ENCODE measurements at places on chromosomes 11 and 22. TPM values are rescaled to one million over a fixed set of nuclear protein-coding genes. Genes with fewer than 3 reads are reported as not detected.

The MLC1 gene
- 1.6 TPM for total RNA-seq

The MS4A7 gene
- 81.8 TPM for total RNA-seq

The PATE2 gene
- 0.35 TPM for total RNA-seq

DNA sequence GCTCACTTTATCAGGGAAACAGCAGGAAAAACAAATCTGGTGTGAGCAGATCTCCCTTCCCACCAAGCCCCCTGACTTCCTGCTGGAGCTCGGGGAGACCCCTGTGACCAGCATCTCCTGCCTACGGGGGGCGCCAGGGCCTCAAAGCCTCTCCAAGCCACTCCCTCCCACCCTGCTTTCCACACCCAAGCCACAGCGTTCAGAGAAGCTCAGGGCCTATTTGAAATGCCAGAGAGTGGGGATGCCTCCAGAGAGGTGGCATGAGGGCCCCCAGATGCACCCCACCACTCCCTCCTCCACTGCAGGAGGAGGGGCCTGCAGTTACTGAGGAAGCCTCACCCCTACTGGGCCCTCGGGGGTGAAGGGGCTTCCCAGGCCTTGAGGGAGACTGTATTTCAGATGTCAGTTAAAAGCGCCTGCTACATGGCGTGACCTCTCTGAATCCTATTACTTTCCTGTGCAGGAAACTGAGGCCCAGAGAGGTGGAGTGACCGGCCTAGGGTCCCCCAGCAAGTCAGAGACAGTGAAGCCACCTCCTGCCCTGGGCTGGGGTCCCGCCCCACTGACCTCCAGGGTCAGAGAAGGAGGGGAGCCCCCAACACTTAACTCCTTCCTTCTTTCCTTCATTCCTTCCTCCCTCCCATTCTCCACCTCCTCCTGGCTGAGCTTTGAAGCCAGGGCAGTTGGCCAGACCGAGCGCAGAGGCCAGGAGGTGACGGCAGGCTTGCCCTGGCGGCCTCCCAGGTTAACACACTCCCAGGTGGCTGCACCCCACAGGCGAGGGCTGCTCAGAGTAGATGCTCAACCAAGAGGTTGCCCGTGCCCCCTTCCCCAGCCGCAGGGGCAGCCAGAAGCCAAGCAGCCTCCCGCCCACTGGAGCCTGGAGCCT lies 6.0 kb upstream of the CDKN1C start:
- H3K27me3 ChIP-seq: no peaks in the 10 kb centered on the region
- H3K27ac ChIP-seq: no peak overlapping the region

- no peak overlapping the region for H3K4me3 ChIP-seq
- H3K27ac ChIP-seq: peak overlapping the region; percentile 66
- no peaks in the 10 kb centered on the region for H3K27me3 ChIP-seq
- H3K36me3 ChIP-seq: no peaks in the 10 kb centered on the region
- no peak for DNase-seq
- peaks cover 5% of the 10 kb centered on the region for H3K4me1 ChIP-seq
Observed at GRCh38 chr11:72411623-72412419, 22.5 kb downstream of the CLPB start.

DNA sequence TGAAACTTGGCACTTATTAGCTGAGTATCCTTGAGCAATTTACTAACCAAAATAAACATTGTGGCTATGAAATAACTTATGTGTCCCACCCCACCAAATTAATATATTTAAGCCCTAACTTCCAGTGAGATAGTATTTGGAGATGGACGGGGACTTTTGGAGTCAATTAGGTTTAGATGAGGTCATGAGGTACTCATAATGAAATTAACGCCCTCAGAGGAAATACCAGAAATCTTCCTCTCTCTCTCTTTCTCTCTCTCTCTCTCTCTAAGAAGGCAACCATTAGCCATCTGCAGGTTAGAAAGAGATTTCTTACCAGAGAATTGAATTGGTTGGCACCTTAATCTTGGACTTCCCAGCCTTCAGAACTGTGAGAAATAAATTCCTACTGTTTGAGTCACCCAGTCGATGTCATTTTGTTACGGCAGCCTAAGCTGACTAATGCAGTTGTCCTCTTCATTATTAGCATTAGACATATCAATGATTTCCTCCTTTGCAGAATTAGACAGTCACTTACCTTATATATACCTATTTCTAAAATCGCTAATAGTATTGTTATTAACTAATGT lies 1284.0 kb downstream of the FAM181B start:
- no peaks in the 10 kb centered on the region for H3K4me1 ChIP-seq
- no peak overlapping the region for H3K27ac ChIP-seq
- no peaks in the 10 kb centered on the region for H3K36me3 ChIP-seq

DNA sequence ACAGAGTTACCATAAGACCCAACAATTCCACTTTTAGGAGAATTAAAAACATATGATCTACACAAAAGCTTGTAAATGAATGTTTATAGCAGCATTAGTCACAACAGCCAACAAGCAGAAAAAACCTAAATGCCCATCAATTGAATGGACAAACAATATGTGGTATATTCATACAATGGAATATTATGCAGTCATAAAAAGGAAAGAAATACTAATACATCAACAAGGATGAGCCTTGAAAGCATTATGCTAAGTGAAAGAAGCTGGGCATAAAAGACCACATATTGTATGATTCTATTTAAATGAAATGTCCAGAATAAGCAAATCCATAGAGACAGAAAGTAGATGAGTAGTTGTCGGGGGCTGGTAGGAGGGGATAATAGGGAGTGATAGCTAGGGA lies 5.0 kb downstream of the MPZL2 start:
- no peaks in the 10 kb centered on the region for H3K27me3 ChIP-seq
- H3K36me3 ChIP-seq: no peaks in the 10 kb centered on the region
- peaks cover 3% of the 10 kb centered on the region for H3K4me1 ChIP-seq
- no peak overlapping the region for H3K4me3 ChIP-seq
- H3K27ac ChIP-seq: no peak overlapping the region

- H3K27ac ChIP-seq: no peak overlapping the region
- peak overlapping the region; percentile 63 for H3K4me3 ChIP-seq
- H3K27me3 ChIP-seq: peaks cover 7% of the 10 kb centered on the region
- peaks cover 15% of the 10 kb centered on the region for H3K4me1 ChIP-seq
- H3K36me3 ChIP-seq: no peaks in the 10 kb centered on the region
- DNase-seq: no peak
Observed at GRCh38 chr11:129372609-129373488, 2.8 kb upstream of the BARX2 start.

- DNase-seq: no peak
- peaks cover 73% of the 10 kb centered on the region for H3K4me1 ChIP-seq
- no peaks in the 10 kb centered on the region for H3K36me3 ChIP-seq
- peak overlapping the region; percentile 66 for H3K27ac ChIP-seq
- H3K4me3 ChIP-seq: peak overlapping the region; percentile 65
- H3K27me3 ChIP-seq: no peaks in the 10 kb centered on the region
Observed at GRCh38 chr11:78350646-78351165, 66.9 kb downstream of the GAB2 start.

GRCh38 chr11:117221775-117222517 lies 9.9 kb downstream of the PCSK7 start:
- peak overlapping the region; percentile 99 for H3K27ac ChIP-seq
- H3K4me1 ChIP-seq: peaks cover 72% of the 10 kb centered on the region
- no peak for DNase-seq
- H3K4me3 ChIP-seq: peak overlapping the region; percentile 40
- peaks cover 8% of the 10 kb centered on the region for H3K36me3 ChIP-seq
- H3K27me3 ChIP-seq: no peaks in the 10 kb centered on the region

GRCh38 chr11:110432713-110433392 lies 3.1 kb downstream of the FDX1 start:
- H3K27ac ChIP-seq: no peak overlapping the region
- H3K4me3 ChIP-seq: no peak overlapping the region
- peaks cover 22% of the 10 kb centered on the region for H3K4me1 ChIP-seq
- no peak for DNase-seq

- no peak overlapping the region for H3K27ac ChIP-seq
- H3K27me3 ChIP-seq: no peaks in the 10 kb centered on the region
- H3K4me1 ChIP-seq: peaks cover 31% of the 10 kb centered on the region
- peak overlapping the region; percentile 67 for H3K4me3 ChIP-seq
- DNase-seq: no peak
- no peaks in the 10 kb centered on the region for H3K36me3 ChIP-seq
Observed at GRCh38 chr22:23763579-23763945, 772 bp downstream of the C22orf15 start.

- H3K27me3 ChIP-seq: no peaks in the 10 kb centered on the region
- H3K4me1 ChIP-seq: no peaks in the 10 kb centered on the region
- DNase-seq: no peak
Observed at GRCh38 chr11:127521413-127521812, 520.8 kb upstream of the KIRREL3 start.

DNA sequence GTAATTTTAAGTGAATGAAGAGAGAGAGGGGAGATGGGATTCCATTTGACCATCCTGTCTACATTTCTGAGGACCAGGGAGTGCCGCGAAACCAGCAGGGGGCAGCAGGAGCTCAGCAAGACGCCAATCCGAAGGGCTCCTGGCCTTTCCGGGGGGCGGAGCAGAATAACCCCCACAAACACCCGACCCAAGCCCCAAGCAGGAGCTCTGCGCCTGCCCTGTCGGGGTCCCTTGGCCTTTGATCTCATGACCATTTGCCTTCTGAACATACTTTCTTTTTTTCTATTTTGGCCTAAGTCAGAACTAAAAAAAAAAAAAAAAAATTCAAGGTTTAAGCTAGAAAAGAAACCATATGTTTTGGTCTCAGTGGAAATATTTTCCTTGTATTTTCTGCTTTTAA lies 21.9 kb upstream of the SCN2B start:
- peak overlapping the region; percentile 38 for H3K4me3 ChIP-seq
- no peak overlapping the region for H3K27ac ChIP-seq
- H3K27me3 ChIP-seq: no peaks in the 10 kb centered on the region
- DNase-seq: peak; percentile 17
- no peaks in the 10 kb centered on the region for H3K4me1 ChIP-seq

DNA sequence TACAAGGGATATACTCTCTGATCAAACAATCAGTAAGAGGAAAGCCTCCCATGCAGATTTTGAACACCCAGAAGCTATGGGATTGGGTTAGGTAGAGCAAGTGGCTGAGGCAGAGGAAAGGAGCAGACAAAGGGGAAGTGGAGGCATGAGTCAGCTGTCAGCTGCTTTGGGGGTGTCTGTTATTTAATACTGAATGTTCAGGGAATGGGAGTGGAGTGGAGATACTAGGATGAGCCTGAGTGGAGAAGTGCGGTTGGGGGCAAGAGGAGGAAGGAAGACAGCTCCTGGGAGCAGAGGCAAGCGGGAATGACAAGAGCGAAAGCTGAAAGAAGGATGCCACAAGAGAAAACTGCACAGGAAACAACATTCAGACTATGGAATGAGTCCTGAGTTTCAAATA lies 22.7 kb upstream of the TMPRSS5 start:
- no peak overlapping the region for H3K4me3 ChIP-seq
- H3K27me3 ChIP-seq: no peaks in the 10 kb centered on the region
- no peak overlapping the region for H3K27ac ChIP-seq
- no peak for DNase-seq
- no peaks in the 10 kb centered on the region for H3K4me1 ChIP-seq

- H3K4me1 ChIP-seq: peaks cover 35% of the 10 kb centered on the region
- H3K4me3 ChIP-seq: peak overlapping the region; percentile 45
- no peaks in the 10 kb centered on the region for H3K27me3 ChIP-seq
- peaks cover 23% of the 10 kb centered on the region for H3K36me3 ChIP-seq
Observed at GRCh38 chr11:67438158-67438902, 848 bp upstream of the PTPRCAP start.

Data from thoracic aorta (tissue), 2 donors.